Occipital lobe (tissue), 3 donors: ENCODE measurements at places on chromosomes 2 and 18.
A peak's percentile ranks its signal among the peaks of the same experiment; 100 is the strongest.

GRCh38 chr2:9251154-9252001, 44.8 kb downstream of the ASAP2 start:
- DNase-seq: no peak

DNA sequence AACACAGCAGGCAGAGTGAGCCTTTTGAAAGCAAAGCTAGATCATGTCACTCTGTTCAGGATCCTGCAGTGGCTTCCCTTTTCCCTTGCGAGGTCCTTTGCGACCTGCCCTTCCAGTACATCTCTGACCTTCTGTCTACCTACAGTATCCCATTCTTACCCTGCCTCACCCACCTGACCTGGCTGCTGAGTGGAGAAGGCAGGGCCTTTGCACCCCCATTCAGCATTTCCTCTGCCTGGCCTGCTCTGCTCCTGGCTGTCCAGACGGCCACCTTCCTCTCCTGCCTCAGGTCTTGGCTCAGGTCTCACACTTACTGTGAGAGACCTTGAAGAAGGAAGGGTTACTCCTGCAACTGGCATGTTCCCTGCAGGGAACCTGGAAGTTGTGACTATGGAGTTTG, 77.4 kb downstream of the MAPRE2 start:
- no peak for DNase-seq

DNA sequence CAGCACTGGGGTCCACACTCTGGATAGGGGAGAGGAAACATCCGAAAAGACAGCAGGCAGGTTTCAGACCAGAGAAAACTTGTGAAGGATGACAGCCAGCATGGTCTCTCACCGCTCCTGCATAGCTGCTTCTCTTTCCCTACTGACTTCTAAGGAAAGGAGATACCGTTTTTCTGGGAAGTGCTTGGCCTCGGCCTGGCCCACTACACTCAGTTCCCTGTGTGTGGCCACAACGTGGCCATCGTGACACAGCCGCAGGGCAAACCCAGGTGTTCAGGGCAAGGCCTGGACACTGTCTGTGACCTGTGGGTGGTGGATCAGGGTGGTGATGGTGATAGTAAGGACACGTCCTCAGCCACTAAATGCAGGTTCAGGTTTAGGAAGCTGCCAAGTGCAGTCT, 34.2 kb upstream of the ACAA2 start:
- no peak for DNase-seq

GRCh38 chr2:240814280-240814679, 5.7 kb downstream of the KIF1A start:
- DNase-seq: no peak

- peak; percentile 27 for DNase-seq
These were observed 45.9 kb upstream of the REG3G start for GRCh38 chr2:78979380-78980151.

GRCh38 chr2:127660291-127660578, 14.3 kb downstream of the GPR17 start:
- no peak for DNase-seq

GRCh38 chr18:10901329-10901728, 248.0 kb downstream of the PIEZO2 start:
- no peak for DNase-seq

- DNase-seq: no peak
These were observed 39.1 kb downstream of the FN1 start for GRCh38 chr2:215396595-215397313.

GRCh38 chr2:126661702-126662500, 5.9 kb downstream of the GYPC start:
- no peak for DNase-seq

- no peak for DNase-seq
These were observed 45.1 kb downstream of the ATIC start for GRCh38 chr2:215356948-215357461.

GRCh38 chr2:207040696-207041095, 101.4 kb downstream of the CPO start:
- no peak for DNase-seq

DNA sequence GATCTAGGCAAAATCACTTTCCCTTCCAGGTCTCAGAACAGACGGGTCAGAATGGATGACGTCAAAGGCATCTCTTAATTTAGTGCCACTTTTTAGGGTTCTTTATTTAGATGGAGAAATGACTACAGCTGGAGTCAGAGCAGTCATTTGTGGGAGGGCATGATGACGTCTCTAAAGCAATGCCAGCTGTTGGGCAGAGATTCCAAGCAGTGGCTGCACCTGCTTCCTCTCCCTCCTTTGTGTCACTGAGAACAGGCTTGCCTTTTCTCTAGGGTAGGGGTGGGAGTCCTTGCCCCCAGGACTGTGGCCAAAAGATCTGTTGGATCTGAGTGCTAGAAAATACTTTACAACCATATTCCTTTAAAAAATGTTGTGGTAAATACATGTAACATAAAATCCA, 28.7 kb upstream of the SKOR2 start:
- DNase-seq: no peak

- DNase-seq: no peak
These were observed 279.0 kb downstream of the KIAA1328 start for GRCh38 chr18:37107748-37108522.
